ENCODE measurements at places on chromosomes 3 and 15.

- DNase-seq: no peak
Measured at GRCh38 chr3:31268868-31269267, 263.9 kb upstream of the STT3B start.

DNA sequence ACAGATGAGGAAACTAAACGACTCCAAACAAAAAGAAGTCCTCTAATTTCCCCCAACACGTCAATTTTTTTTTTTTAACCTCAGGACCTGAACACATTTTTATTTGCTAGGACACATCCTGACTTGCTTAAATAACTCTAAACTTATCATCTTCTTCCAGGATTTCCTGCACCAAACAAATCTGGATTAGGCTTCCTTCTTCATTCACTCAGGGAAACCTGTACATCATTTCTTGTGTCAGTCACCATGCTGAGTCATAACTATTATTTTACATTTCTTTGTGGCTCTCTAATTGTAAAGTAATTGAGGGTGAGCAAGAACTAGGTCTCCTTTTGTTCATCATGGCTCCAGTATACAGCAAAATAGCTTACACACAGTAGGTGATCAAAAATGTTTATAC lies 433.4 kb upstream of the GBE1 start:
- DNase-seq: no peak

DNA sequence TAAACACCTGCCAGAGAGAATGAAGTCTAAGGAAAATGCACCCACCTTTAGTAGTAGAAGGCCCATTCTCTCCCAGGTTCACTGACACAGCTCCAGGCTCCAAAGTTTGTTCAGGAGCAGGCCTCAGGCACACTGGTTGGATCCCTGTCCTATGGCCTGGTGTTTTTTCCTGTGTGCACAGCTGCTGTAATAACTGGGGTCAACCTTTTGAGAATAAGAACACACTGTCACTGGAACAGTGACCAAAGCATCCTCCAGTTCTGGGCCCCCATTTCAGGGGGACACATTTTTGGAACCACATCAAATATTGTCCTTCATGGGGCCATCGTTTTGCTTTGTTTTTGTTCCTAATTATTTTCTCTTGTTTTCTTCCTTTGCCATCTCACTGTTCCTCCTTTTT lies 95.8 kb downstream of the ARNT2 start:
- DNase-seq: no peak

- DNase-seq: no peak
Measured at GRCh38 chr3:168116279-168116678, 20.6 kb upstream of the GOLIM4 start.

DNA sequence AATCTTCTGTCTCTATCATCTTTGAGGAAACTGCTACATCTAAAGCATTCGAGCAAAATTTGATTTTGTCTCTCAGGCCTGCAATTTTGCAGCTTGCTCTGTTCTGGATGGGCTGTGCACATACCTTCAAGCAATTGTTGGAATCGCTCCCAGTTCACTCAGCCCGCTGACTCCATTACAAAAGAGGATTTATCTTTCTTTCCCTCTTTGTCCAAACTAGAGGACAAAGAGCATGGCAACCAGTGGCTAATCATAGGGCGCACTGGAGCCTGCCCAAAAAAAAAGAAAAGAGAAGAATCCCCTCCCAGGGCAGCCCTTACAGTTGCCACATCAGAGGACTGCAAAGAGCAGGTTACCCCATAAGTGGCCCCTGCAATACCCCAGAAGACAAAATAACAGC lies 49.0 kb upstream of the DUT start:
- no peak for DNase-seq

DNA sequence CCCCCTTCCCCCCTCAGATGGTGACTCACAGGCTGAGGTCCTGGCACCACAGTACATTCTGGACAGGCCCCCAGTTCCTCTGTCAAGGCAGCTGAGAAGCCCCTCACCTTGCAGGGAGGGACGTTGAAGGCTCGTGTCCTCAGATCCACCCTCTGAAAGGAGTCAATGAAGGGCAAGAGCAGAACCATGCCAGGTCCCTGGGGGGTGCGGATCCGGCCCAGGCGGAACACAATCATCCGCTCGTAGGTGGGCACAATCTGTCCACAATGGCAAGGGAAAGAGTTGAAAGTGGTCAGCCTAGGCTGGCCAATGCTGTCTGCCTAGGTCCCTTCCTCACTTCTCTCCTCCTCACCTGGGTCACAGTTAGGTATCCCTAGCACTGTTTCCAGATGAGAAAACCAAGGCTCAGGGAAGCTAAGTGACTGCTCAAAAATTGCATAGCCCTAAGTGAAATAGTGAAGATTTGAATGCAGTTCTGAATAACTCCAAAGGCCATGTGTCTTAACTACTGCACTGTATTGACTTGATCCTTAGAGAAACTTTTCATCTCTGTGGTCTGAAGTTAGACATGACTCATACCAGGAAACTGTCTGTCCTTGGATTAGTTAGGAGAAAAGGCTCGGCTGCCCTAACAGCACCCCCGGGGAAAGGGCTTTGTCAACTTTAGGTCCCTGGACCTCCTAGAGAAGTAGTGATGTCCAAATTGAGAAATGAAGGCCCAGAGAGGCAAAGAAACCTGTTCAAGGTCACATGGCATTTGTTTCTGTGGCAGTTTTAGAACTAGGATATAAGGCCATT lies 2.9 kb downstream of the STOML1 start:
- no peak for DNase-seq

DNA sequence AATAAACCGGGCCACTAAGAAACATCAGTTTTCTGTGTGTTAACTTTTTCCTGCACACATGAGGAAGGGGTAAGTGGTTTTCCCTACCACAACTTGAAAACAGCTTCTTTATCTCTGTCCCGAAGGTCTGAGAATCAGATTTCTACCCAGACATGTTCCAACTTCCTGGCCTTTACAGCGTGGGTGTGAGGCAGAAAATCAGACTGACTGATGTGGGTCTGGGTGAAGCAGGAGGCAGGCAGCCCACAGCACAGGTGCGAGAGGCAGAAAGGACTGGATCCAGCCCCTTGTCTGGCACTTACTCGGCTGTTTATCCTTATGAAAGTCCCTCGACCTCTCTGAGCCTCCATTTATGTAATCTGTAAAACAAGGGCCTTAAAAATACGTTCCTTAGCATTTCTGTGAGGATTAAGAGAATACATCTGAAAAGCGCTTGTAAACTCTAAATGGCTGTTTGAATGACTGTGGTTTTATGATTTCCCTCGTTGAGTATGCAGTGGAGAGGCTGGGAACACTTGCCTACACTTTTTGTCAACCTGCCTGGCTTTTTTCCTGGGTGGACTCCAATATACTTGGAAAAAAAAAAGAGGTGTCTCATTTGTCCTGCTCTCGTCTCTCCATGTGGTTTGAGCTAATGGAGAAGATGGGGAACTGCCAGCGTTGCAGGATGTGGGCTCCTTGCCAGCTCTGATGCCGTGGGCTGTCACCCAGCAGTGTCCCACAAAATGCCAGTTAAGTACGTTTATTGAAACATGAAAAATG lies 3.1 kb downstream of the AGBL1 start:
- no peak for DNase-seq

- DNase-seq: no peak
Measured at GRCh38 chr3:126208606-126209256, 28.3 kb upstream of the ALDH1L1 start.

- no peak for DNase-seq
Measured at GRCh38 chr3:335240-335639, 138.7 kb downstream of the CHL1 start.

DNA sequence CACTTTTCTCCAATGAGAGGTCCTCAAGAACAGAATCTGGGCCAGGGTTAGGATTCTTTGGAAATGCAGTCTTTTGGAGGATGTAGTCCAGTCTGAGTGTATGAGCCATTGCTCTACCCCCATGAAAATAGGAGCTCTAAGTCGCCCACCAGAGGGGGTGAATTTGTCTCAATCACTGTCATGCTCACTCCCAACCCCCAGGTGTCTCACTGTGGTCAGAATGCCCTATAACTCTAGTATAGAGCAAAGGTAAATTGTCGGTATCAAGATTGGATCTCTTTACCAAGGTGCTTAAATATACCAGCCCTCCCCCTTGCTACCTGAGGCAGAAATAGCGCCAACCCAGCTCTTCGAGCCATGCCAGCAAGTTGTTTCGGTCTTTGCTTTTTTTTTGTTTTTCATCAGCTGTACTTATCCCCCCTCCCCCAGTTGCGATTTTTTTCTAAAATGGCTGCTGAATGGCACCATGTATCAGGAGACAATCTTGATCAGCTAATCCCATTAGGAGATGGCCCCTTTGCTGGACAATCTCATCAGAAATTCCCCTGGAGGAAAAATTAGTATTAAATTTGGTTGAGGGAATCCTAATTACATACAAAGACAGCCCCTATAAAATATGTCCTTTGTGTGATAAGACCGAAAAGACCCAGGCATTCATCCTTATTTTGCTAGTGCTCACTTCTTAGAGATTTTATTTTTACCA lies 130.7 kb downstream of the EBLN2 start:
- no peak for DNase-seq

DNA sequence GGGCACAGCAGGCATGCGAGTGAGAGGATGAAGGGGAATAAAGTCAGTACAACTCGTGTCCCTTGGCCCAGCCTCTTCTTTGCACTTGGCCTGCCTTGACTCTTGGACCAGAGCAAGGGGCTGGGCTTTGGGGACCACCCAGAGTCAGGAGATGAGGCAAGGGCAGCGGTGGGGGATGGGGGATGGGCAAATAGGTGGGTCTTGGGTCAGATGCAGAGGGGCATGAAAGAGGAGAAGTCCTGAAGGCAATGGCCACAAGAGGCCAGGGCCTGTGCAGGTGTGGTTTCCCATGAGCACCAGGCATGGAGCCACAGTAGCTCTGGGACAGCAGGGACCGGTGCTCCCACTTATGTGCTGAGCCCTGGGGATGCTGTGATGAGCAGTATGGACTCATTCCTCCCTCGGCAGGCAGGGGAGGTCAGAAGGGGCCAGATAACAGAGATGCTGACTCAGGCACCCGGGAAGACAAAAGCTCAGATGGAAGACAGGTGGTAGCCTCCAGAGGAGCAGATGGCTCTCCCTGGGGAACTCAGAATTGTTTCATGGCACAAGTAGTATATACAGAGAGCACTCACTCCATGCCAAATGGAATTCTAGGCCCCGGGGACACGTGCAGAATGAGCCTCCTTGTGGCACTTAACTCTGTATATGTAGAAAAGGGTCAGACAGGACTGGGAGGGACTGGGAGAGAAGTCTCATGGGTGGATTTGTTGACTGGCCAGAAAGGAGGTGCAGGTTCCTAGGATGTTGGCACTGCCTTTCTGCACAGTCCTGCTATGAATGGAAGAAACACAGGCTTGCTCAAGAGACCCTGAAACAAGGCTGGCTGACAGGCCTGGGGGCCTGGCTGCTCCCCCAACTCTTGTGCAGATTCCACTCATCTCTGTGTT lies 14.3 kb downstream of the ZBTB47 start:
- no peak for DNase-seq

- DNase-seq: no peak
Measured at GRCh38 chr15:101280007-101280406, 2.7 kb upstream of the SELENOS start.

DNA sequence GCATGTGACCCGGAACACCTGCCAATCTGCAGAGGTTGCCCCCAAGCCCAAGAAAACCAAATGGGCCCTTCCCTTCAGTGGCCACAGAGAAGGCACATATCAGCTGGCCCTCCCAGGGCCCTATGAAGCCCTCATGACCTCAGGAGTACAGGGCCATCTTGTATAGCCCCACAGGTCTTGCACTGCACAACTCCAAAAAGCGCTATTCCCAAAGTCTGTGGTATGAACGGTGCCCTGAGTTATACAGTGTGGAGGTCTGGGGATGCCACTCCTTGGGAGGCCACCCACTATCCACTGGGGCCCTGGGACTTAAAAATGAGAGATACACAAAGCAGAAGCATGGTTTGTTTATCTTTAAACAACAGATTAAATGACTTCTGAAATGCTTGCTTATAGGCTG lies 61.5 kb downstream of the CAPN7 start:
- no peak for DNase-seq

DNA sequence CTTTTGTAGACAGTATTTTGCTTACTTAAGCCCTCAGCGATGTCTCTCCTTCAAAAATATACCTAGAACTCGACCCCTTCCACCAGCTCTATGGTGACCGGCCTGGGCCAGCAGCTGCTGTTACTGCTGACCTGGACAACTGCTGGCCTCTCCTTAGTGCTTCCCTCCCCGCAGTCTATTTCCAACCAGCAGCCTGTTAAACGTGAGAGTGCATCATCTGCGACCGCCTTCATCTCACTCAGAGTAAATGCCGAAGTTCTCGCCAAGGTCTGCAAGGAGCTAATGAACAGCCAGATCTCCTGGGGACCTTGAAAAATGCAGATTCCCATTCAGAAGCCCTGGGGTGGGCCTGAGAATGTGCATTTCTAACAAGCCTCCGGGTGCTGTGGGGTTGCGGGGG lies 86.7 kb downstream of the RPLP1 start:
- DNase-seq: no peak

Measured in right lung (tissue), 10 donors.